ENCODE measurements at places on chromosomes 12 and 14. TPM values are rescaled to one million over a fixed set of nuclear protein-coding genes. Genes with fewer than 3 reads are reported as not detected.

GRCh38 chr14:64956697-64957406, 14.3 kb upstream of the GPX2 start:
- DNase-seq = no peak

- no peak for DNase-seq
These were observed 12.6 kb upstream of the RFLNA start for GRCh38 chr12:124282287-124282686.

DNA sequence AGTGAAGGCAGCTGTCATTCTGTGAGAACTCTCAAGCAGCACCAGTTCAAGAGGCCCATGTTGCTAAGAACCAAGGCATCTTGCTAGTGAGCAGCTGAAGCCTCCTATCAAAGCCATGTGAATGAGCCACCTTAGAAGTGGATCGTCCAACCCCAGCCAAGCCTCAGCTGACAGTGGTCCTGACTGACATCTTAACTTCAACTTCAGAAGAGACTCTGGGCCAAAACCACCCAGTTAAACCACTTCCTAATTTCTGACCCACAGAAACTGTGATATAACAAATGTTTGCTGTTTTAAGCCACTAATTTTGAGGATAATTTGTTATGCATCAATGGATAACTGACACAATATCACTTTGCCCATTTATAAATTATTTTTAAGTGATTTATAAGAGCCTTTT, 256.0 kb downstream of the RPAP3 start:
- DNase-seq = no peak

The TEX22 gene
- total RNA-seq = 0.38 TPM

The EFS gene
- 5.4 TPM for total RNA-seq

The C1QL4 gene
- not detected for total RNA-seq

DNA sequence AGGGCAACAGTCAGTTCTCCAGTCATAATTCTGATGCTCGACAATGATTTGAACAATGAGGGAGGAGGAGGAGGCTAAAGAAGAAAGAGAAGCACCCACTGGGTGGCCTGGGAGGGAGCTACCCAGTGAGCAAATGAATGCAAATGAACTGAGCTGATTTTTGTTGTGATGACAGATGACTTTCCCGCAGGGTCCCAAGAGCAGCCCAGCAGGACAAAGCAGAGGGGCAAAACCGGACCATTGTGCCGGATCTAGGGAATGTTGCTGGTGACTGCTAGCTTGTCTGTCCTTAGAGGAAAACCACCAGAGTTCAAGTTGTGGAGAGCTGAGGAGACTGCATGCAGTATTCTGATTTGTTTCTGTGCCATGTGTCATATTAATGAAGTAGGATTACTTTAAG, 162.8 kb downstream of the MON2 start:
- DNase-seq = no peak

Data from bronchial epithelial cell (primary cell).